Inflammatory macrophage treated with lipopolysaccharide for 1 hour (primary cell): ENCODE measurements at places on chromosomes 7 and 10.

GRCh38 chr7:115232041-115232440 is 310.1 kb downstream of the MDFIC start:
- DNase-seq, result no peak

DNA sequence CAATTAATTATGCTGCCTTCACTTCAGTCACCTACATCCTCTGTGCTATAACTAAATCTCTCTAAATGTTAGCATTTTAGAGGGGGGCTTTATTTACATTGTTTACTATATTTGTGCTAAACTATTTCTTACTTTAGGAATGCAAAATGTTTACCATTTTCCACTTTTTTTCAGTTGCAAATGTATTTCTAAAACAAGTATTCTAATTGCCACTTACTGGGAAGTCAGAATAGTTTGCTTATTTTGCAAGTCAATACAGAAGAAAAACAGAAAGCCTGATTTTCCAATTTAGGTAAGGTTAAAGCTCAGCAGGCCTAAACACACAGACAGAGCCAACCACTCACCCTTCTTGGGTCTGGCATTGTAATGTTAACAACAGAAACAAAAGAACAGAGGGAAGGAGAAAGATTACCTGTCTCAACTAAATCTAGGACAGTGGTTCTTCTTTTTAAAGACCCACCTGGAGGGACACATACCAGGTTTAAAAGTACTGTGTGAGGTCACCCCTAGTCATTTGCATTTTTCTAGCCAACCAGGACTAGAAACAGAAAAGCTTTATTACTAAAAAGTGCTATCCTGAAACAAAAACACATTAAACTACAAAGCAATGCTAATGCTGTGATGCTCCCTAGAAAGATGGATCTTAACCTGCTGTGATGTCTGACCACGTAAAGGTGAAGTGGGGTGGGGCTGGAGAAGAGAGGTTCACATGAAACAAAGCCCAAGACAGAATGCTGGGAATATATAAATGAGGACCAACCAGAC is 178.2 kb downstream of the SLC25A13 start:
- DNase-seq, result no peak

GRCh38 chr7:18400275-18400674 is 95.3 kb upstream of the HDAC9 start:
- no peak for DNase-seq

GRCh38 chr10:63477927-63478326 is 12.2 kb upstream of the JMJD1C start:
- no peak for DNase-seq

DNA sequence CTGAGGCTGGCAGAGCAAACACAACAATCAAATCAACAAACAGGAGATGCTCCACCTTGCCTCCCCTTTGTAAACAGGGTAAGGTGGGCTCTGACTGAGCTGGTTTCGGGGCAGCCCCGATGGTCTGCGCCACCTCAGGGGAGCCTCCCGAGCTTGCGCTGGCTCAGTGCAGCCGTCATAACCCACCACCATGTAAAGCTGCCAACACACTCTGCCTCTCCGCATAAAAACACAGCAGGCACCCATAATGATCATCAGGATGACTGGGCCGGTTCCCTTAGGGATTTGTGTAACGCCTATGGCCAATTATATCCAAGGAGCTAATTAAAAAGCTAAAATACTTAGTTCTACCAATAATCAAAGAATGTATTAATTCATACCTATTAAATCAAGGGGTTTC is 124.5 kb downstream of the PRPF18 start:
- no peak for DNase-seq

GRCh38 chr10:88092973-88093372 is 229.5 kb downstream of the PTEN start:
- no peak for DNase-seq

DNA sequence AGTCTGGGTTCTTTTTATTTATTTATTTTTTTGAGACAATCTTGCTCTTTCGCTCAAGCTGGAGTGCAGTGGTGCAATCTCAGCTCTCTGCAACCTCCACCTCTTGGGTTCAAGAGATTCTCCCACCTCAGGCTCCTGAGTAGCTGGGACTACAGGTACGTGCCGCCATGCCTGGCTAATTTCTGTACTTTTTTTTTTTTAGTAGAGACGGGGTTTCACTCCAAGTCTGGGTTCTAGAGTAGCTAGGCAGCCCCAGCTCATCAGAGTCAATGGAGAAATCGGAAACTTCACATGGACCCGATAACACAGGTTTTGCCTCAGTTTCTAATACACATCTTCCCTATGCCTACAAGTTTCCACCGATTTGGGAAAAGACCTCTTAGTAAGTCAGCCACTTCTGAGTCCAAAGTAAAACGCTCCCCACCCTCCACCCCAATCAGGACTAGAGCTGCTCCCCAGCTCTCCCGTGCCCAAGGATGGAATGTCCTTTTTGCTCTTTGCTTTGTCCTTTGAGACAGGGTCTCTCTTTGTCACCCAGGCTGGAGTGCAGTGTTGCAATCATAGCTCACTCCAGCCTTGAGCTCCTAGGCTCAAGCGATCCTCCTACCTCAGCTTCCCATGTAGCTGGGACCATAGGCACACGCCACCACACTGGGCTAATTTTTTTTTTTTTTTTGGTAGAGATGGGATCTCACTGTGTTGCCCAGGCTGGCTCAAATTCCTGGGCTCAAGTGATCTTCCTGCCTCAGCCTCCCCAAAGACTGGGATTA is 3.8 kb upstream of the SERPINE1 start:
- DNase-seq, result no peak

DNA sequence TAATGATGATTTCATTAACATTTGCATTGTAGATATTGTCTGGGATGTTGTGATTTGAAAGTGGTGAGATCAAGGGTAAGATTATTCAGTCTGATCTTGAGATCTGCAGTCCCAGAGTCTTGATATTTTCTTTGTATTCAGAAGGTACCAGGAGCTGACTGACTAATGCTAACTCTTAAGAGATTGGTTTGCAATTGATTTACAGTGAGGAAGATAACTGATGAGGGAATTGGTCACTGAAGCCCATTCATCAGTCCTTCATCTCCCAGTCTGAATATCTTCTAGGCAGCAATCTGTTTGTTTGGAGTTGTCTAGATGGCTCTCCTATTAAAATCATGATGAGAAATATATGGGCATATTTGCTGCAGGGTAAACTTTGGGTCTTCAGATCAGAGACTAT is 473.7 kb downstream of the ARL4A start:
- no peak for DNase-seq

DNA sequence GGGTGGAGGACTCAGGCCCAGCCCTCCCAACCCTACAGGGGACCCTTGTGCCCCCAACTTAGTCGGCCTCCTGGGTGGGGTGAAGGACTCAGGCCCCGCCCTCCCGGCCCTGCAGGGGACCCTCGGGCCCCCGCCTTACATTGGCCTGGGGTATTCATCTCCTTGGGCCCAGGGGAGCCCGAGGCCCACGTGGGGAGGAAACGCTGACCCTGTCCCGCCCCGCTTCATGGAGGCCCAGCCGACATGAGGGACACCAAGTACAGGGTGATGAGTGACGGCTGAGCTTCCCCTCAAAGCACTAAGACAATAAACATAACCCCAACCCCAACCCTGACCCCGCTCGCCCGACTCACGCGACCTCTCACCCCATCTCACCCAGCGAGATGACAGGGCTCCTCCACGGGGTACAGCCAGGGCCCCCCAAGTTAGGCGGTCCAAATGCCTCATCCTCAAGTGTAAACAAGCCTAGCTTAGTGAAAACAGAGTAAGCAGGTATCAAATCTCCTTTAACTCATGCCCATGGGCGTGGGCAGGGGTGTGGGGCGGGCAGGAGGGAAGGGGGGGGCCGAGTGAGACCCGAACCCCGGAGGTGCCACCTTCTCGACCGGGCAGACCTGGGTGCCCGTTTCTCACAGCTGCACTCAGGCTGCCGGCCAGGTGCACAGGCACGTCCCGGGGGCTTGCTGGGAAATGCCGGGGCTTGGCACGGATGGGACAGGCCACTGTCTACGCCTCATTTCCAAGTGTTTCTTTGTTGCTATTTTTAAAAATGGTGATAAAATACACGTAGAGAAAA is 8.2 kb downstream of the CYP2W1 start:
- DNase-seq, result no peak

DNA sequence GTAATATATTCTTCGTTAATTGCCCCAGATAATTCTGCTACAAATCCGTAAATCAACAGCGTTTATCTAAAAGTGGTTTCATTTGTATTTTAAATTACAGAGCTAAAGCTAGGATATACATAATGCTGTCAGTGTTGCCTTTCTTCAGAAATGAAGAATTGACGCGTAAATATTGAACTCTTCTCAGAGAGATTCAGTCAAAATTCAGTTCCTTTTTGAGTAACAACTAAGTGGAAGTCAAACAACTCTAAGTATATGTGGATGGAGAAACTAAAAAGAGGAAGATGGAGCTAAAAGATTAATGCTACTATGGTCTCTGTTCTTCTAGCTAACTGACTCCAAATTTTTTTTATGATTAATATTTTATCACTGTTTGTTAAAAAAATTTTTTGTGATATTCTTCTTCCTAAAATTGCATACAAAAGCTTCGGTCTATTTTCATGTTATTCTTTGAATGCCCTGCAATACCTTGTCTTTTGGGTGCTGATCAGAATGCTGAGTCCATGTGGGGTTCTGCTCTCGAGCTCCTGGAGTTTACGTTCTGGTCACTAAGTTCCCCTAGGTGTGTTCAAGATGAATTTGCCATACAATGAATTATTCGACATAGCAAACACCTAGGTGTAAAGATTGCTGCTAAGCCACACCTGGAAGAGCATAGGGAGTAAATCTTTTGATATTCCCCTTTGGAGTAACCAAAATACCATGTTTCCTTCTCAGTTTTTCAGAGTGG is 20.7 kb downstream of the MDFIC start:
- DNase-seq, result no peak

DNA sequence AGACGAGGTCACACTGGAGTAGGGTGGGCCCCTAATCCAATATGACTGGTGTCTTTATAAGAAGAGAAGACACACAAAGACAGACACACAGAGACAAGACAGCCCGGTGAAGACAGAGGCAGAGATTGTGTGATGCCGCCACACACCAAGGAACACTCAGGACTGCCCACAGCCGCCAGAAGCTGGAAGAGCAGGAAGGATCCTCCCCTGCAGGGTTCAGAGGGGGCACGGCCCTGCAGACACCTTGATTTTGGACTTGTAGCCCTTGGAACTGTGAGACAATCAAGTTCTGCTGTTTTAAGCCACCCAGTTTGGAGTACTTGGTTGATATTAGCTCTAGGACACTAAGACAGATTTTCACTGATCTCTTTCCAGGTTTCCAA is 72.1 kb upstream of the NANOS1 start:
- DNase-seq, result no peak

- no peak for DNase-seq
Measured at GRCh38 chr10:662686-663465, 26.6 kb downstream of the DIP2C start.

DNA sequence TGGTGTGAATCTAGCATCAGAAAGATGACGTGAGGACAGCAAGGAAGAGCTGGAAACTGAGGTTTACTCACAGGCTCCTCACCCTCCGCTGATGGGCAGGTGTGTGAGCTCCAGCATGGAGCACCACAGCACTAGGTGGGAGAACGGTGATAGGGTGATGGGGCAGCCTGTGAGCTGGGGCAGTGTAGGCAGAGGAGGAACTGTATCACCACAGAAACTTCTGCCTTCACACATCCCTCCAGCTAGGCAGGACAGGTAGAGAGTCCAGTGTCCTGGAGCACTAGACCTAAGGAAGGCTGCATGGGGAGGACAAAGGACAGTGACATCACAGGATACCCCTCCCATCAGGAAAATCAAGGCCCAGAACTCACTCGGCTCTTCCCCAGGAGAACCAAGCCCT is 241.8 kb upstream of the PRSS58 start:
- DNase-seq, result no peak

GRCh38 chr7:138885383-138886147 is 87.6 kb upstream of the ATP6V0A4 start:
- no peak for DNase-seq

DNA sequence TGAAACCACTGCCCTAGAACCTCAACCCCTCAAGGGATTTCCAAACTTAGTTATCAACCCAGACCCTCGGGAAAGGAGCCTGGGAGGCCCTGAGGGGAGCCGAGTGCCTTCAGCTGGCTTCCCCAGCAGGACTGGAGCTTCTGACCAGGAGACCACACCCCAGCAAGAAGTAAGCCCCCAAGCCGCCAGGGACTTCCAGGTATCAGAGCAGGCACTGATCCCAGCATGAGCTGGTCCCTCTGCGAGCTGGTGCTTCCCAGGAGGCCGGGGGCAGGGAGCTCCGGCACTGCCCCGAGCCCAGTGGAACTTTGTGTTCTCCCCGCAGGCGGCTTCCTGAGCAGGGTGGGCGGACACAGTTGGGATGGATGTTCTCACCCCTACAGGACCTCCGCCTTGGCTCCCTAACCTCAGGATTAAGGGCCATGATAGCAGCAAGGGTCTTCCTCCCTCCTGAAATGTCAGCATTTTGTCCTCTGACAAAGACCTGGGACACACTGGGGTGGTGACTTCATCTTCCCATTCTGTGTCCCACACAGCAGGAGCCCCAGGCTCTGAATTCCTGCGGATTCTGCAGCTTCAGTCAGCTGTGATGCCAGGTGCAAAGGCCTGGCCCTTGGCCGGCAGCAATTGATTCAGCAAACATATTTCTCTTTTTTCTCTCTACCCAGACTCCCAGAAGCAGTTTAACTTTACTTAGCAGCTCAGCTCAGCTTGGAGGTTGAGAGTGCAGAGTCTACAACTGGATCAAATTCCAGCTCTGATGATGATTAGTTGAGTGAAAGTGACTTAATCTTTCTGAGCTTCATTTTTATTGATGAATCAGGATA is 11.6 kb downstream of the ATP6V0E2 start:
- DNase-seq, result no peak

DNA sequence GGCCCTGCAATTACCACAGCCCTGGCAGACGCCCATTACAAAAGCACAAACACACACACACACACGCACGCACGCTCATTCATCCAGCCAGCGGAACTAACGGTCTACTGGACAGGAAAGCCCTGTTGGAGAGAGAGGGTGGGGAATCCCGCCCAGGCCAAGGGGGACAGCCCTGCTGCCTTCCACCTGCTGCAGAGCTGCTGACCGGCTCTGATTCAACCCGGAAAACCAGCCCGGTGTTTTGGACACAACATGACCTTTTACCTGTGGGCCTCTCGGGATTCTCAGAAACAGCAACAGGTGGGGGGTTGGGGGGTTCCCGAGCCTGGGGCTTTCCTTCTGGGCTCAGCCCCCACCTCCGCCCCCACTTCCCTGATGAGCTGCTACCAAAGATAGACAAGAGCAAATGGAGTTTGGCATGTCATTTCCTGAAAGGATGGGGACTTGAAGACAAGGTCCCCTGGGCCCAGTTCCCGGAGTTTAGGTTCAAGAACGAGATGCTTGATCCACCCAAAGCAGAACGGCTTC is 18.5 kb upstream of the SERPINE1 start:
- peak; percentile 98 for DNase-seq

GRCh38 chr10:77548157-77548556 is 89.5 kb downstream of the KCNMA1 start:
- DNase-seq, result peak; percentile 65

DNA sequence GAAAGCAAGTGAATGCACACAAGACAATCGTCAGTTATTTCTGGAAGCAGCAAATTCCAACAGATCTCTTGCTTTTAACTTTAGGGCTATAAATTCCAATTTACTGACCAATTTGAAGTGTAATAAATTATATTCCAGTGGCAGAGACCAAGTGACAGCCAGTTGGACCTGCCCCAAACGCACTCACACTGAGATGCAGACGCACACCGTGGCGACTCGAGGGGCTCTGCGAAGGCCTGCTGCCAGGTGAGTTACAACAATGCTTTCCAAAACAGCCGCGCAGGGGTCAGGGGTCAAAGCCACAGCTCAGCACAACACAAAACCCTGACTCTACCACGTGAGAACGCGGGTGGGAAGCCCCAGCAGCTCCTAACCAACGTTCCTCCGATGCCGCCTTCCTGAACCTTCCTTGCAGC is 97.4 kb downstream of the ZRANB1 start:
- DNase-seq, result no peak

GRCh38 chr7:29194594-29195427 is at the start of gene CHN2:
Gene CHN2 (plus strand): TSS chr7:29194775.
- DNase-seq, result peak; percentile 37
